Activated T-cell treated with anti-CD3 and anti-CD28 coated beads, Interleukin-2, amount 50 U/mL, for 48 hours (primary cell): ENCODE measurements at places on chromosomes 6 and 20.

- DNase-seq = no peak
Measured at GRCh38 chr20:53163486-53163885, 191.3 kb downstream of the TSHZ2 start.

DNA sequence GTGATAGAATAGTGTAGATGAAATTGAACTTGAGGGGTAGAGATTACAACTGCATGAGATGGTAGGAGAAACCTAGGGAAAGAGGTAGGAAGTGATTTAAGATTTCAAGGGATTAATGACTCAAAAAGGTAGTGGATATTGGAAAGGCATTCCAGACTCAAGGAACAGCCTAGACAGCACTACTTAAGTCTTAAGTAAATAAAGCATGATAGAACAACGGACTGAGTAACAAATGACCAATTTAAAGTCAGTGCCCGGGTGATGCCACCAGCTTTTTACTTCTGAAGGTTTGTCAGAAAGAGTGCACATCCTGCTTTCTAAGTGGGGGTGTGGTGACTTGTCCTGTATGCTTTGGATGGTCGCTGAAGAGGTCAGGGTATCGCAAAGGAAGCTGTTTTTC lies 81.8 kb downstream of the PHACTR1 start:
- DNase-seq = no peak

GRCh38 chr6:37699138-37699766 lies 1.6 kb upstream of the MDGA1 start:
- no peak for DNase-seq

- no peak for DNase-seq
Measured at GRCh38 chr6:33628401-33628964, 7.4 kb downstream of the ITPR3 start.

- no peak for DNase-seq
Measured at GRCh38 chr20:2557873-2558580, 21.7 kb downstream of the TMC2 start.

DNA sequence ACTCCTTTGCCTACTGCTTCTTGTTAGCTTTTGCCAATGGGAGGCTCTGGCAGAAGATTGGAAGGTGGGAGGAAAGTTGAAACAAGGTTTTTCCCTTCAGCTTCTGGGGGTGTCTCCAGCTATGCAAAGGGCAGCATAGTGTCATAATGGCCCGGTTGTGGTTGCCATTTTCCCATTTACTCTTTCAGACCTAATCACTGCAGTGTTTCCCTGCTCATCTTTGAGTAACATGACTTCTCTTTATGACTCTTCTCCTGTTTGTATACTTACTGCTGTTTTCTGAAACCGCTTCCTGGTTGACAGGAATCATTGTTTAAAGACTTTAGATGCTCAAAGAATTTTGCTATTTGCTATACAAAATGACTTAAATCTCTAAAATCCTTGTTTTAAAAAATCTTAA lies 19.9 kb downstream of the NRN1 start:
- no peak for DNase-seq

DNA sequence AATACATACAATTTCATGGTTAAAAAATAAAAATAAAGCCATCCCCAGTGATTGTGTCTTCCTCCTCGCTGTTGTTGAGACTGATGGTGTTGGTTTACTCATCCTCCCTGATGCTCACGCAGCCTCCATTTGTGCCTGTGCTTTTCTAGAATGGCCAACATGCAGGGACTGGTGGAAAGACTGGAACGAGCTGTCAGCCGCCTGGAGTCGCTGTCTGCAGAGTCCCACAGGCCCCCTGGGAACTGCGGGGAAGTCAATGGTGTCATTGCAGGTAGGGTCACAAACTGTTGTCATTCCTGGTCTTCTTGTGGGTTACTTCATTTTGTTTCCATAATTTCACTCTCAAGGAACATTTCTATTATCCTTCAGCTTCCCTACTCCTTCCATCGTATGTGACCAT lies 28.0 kb downstream of the CAP2 start:
- no peak for DNase-seq

DNA sequence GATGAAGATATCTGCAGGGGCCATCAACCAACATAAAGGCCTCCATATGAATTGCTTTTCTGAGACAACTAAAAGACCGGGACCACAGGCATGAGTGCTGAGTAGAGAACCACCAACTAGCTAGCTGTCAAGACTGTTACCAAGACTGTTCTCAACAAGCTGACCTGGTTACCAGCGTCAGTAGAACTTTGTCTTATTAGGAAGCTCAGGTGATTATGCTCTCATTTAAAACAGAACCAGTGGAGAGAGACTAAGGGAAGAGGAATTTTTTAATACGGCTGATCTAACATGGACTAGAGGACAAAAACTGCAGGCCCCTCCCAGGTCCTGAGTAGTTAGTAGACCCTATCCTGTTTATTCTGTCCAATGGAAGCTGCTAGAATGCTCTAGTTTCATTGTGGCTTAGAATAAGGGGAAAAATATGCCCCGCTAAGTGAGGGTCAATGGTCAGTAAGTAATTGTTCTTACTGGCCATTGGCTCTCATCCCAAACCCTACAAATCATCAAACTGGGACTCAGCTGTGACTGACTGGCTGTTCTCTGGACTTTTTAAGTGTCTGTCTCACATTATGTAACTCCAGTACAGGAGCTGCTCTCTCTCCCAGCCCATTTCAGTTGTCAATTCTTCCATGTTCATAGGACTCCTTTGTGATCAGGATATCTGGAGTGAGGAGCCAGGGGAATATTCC lies 3.8 kb upstream of the DYNLRB1 start:
- no peak for DNase-seq
